ENCODE measurements at places on chromosomes 3 and 15. TPM values are rescaled to one million over a fixed set of nuclear protein-coding genes. Genes with fewer than 3 reads are reported as not detected.

Gene SLC27A2
- 22.5 TPM for total RNA-seq

Gene C2CD4A
- 2.3 TPM for total RNA-seq

- DNase-seq: no peak
These were observed 11.1 kb upstream of the MFN1 start for GRCh38 chr3:179336345-179336929.

Gene PRR20G
- total RNA-seq: not detected

Gene KLHL40
- total RNA-seq: not detected

GRCh38 chr15:100227781-100228180 is 114.0 kb downstream of the ADAMTS17 start:
- no peak for DNase-seq

Gene EXD1
- total RNA-seq: not detected

GRCh38 chr15:41151451-41152005 is 35.4 kb upstream of the INO80 start:
- DNase-seq: no peak

Gene ZNF660
- total RNA-seq: 0.07 TPM

GRCh38 chr3:5321666-5322340 is 134.3 kb downstream of the EDEM1 start:
- DNase-seq: no peak

Gene GABRB3
- 0.12 TPM for total RNA-seq

Gene ATP2C1
- 49.8 TPM for total RNA-seq

- no peak for DNase-seq
These were observed 183.8 kb upstream of the THBS1 start for GRCh38 chr15:39396979-39397615.

Gene LCMT2
- 7.7 TPM for total RNA-seq

DNA sequence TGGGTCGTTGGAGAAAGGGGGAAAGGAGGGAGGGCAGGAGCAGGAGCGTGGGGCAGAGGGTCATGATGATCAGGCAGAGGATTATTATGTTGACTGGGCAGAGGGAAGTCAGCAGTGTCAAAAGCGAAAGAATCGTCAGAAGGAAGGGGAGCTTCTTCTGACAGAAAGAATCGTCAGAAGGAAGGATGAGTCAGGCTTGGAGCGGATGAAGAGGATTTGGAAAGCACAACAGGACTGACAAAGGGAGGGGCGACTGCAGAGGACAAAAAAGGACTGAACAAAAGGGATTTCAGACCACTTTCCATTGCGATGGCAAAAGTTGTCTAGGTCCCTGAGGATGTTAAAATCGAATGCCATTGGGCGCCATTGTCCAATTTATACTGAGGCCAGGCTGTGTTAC is 1053.5 kb downstream of the SI start:
- DNase-seq: no peak

DNA sequence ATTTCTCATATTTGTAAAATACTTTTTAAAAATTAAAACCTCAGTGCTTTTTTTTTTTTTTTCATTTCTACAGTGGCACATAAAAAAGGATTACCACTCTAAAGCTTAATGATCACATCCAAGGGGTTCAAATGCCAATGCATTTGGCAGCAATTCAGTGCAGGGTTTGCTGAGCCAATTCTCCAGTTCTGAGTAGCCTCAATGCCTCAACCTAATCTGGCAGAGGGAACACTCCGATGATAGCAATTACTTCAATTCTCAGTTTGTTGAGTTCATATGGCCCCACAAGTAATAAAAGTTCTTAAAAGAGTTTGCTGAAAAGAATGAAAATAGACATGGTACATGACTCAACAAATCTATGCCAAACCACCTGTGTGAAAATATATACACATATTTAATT is 79.3 kb upstream of the RBMS3 start:
- no peak for DNase-seq

- DNase-seq: no peak
These were observed 65.7 kb downstream of the RLBP1 start for GRCh38 chr15:89155656-89156055.

- no peak for DNase-seq
These were observed 10.8 kb upstream of the C3orf20 start for GRCh38 chr3:14664170-14664569.

Gene EOMES
- 1.4 TPM for total RNA-seq

DNA sequence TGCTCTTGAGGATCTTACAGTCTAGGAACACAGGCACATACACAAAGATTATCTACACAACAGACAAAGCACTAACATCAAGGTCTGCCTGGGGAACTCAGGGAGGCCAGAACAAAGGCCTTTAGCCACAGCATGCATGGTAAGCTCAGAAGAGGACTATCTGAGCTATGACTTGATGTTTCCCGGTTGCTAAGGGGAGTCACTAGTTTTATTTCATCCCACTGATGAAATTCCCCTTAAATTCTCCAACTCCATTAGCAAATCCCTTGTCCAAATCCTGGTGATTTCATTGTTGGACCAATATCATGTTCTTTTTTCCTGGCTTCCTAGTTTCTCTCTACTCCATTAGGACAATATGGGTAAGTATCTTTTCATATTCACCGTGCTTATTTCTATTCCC is 23.3 kb downstream of the FBN1 start:
- DNase-seq: no peak

GRCh38 chr3:122893282-122893681 is 98.4 kb downstream of the SLC49A4 start:
- DNase-seq: peak; percentile 24

GRCh38 chr3:18810306-18810661 is 338.0 kb upstream of the KCNH8 start:
- no peak for DNase-seq

GRCh38 chr3:124761250-124761796 is 31.1 kb downstream of the UMPS start:
- peak; percentile 83 for DNase-seq

All from activated CD4-positive, alpha-beta memory T cell treated with anti-CD3 and anti-CD28 coated beads for 36 hours (primary cell).